NB4 (cell line): ENCODE measurements at places on chromosomes 12 and 14.

DNA sequence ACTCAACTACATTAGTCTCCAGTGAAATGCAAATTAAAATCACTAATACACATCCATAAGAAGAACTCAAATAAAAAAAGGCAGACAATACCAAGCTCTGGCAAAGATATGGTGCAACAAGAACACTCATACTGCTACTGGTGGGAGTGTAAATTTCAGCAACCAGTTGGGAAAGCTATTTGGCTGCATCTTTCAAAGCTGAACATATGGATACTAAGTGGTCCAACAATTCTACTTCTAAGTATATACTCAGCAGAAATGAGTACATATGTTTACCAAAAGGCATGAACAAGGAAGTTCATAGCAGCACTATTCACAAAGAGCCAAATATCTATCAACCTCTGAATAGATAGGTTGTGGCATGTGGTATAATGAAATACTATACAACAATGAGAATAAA is 27.3 kb downstream of the CAPS2 start:
- DNase-seq: no peak

DNA sequence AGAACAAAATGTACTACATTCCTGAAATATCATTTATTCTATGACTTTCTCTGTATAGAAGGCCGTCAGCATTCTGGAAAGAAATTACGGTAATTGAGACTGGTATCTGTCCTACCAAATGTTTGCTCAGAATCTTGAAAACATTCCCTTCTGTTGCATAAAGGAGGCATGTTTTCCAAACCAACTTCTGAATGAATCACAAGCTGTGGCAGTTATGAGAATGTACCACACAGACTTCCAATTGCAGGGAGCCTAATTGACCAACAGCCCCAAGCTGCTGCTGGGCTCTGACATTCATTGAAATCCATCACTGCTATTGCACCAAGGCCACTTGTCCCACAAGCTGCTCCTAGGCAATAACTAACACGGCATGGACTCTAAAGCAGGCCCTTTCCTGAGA is 185.3 kb upstream of the CCDC196 start:
- no peak for DNase-seq

- no peak for DNase-seq
Measured at GRCh38 chr14:87170179-87170578, 822.8 kb downstream of the GALC start.

- DNase-seq: peak; percentile 66
Measured at GRCh38 chr12:53499266-53500141, at the start of gene MAP3K12. MAP3K12 (minus strand) TSS chr12:53499458; CDS start chr12:53487391, 12,067 bp downstream.

DNA sequence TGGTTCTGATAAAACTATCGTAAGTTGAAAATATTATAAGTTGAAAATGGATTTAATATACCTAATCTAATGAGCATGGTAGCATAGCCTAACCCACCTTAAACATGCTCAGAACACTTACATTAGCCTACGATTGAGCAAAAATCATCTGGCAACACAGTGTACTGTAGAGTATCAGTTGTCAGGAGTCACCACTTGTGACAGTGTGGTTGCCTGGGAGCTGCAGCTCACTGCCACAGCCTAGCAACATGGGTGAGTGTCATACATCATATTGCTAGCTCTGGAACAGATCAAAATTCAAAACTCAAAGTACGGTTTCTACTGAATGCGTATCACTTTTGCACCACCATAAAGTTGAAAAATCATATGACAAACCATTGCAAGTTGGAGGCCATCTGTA is 203.5 kb downstream of the ATXN7L3B start:
- no peak for DNase-seq

DNA sequence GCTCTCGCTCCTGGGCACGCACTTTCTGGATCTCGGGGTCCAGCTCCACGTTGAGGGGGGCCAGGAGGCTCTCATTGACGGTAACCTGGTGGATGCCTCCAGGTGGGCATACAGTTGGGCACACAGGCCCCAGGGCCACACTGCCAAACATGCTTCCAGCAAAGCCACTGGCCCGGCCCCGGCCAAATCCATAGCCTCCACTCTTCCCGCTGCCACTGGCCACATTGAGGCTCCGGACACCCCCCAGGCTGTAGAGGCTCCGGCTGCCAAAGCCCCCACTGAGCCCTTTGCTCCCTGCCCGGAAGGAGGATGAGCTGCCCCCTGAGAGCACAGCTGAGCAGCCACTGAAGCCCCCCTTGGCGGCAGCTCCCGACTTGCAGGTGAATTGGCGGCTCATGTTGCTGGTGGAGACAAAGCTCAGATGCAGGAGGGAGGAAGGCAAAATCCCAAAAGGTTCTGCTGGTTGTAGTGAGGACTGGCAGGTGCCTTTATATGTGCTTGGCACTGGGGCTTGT is at the start of gene KRT71:
Gene KRT71, minus strand, starts transcription at position 465 of the 515 bp plus-strand sequence. Its CDS starts 68 bp downstream, at position 397.
- DNase-seq: no peak

DNA sequence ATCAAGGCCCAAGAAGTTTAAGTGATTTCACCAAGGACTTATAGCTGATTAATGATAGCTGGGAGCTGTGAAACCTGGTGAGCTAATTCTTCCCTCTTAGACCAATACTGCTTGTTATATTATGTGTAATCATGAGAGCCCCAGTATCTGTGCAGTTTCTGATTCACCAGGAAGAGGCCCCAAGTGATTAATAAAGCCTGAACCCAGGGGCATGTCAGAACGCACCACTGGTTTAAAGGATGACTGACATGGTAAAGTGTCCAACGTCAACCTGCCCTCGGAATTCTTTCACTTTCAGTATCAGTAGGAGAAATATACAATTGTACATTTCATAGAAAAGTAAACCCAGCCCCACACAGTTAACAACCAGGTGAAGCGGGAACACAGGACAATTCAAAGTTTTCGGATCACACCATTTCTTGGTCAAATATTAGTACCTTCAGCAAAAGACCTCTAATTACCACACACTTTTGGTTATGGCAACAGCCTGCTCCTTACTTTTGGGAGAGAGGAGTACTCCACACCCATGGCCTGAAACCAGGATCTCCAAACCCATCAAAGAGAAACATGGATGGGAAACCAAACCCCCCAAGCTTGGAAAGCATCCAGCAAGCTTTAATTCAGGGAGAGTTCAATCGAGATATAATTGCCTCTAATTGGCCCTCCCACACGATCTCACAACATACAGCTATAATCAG is 28.5 kb downstream of the TMCC3 start:
- DNase-seq: no peak

- DNase-seq: no peak
Measured at GRCh38 chr14:75365116-75365515, 62.7 kb upstream of the JDP2 start.

- no peak for DNase-seq
Measured at GRCh38 chr14:85293612-85294234, 236.2 kb upstream of the FLRT2 start.

- DNase-seq: peak; percentile 12
Measured at GRCh38 chr12:45368841-45369489, 153.1 kb downstream of the ANO6 start.

- DNase-seq: no peak
Measured at GRCh38 chr14:78340250-78340649, 170.1 kb downstream of the NRXN3 start.

- DNase-seq: no peak
Measured at GRCh38 chr14:73526036-73526984, 10.6 kb upstream of the ACOT1 start.

- DNase-seq: no peak
Measured at GRCh38 chr12:52238916-52239646, 6.0 kb downstream of the KRT7 start.

DNA sequence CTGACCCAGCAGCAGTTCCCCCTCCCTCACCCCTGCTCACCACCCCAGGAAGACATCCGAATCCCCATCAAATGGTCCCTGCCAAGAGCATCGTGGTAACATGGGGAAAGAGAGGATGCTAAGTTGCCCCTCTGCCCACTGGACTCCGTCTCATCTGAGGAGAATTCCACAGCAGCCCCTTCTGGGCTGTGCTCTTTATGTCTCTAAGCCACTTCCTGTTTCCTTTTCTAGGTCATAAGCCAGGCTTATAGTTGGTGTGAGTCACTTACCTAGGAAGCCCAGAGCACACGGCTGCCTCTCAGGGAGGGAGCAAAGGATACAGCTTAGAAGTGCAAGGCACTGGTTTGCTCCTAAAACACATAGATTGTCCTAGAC is 76.0 kb downstream of the VCPKMT start:
- DNase-seq: peak; percentile 81

DNA sequence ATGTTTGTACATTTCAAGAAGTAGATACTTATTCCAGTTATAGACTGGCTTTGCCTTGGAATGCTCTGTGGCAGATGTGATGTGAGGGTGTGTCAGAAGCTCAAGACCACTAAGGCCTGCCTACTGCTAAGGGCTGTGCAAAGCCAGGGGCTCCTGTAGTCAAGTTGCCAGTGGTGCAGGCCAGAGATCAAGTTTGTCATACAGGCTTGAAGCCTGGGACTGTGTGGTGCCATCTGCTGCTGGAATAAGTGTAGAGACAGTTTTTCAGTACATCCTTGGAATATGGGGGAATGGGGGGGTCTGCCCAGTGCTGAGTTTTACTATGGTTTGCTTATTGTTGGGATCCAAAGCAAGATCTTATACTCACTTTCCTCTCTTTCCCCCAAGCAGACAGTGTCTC is 649.9 kb upstream of the FOXG1 start:
- no peak for DNase-seq
